Natural killer cell treated with Interleukin-12 subunit alpha and Interleukin-12 subunit beta and Interleukin-15 and Interleukin-18, amount 100 ng/mL, for 72 hours (primary cell): ENCODE measurements at places on chromosomes 4 and X.

GRCh38 chrX:76148753-76149152 lies 24.1 kb upstream of the PBDC1 start:
- peaks cover 15% of the 10 kb centered on the region for H3K4me1 ChIP-seq
- peak overlapping the region; percentile 88 for H3K4me3 ChIP-seq

GRCh38 chr4:17583941-17584340 lies 6.9 kb downstream of the LAP3 start:
- H3K4me3 ChIP-seq: no peak overlapping the region
- peaks cover 23% of the 10 kb centered on the region for H3K4me1 ChIP-seq

DNA sequence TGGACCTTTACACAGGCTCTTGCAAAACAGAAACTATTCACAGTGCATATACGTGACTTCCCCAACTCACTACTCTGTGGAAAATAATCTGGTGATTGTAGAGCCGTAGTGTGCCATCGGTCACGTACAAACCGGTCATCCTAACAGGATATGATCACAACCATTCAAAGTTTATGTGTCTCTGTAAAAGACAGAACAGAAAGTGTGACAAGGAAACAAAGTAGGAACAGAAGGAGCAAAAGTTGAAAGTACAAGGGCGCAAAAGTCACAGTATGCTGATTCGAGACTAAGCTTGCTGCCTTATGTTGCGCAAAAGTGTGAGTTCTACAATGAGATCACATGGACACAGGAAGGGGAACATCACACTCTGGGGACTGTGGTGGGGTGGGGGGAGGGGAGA lies 18.6 kb downstream of the MEPE start:
- H3K27me3 ChIP-seq: peaks cover 10% of the 10 kb centered on the region
- H3K4me3 ChIP-seq: peak overlapping the region; percentile 40
- H3K27ac ChIP-seq: no peak overlapping the region
- peaks cover 12% of the 10 kb centered on the region for H3K4me1 ChIP-seq

DNA sequence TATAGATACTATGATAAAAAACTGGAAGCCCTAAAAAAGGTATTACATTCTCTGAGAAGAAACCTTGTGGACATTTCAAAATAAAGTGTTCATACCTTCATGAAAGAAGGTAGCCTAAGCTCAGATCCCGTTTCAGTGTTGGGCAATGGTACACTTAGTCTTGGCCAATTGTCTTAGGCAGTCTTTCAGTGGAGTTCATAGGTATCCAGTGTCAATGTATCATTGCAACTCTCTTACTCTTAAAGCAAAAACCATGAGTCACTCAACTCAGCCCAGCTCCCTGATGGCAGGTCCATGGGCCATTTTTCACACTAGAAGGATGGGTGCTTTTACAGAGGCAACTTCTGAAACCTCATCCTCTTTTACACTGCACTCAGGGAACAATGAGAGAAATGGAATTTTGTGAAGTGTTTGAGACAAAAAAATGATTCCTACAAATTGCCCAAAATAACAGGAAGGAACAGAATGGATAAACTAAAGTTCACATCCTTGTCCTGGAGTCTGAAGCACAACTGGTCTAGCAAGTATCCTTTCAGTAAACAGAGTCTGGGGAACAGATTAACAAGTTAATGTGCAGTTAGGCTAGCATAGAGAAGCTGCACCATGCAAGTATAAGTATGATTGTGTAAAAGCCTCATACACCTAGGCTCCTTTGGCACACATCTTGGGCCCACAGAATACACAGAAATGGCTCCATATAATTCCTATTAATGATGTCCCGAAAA lies 7.0 kb upstream of the ZNF827 start:
- no peaks in the 10 kb centered on the region for H3K4me1 ChIP-seq
- no peak overlapping the region for H3K27ac ChIP-seq
- no peaks in the 10 kb centered on the region for H3K36me3 ChIP-seq
- DNase-seq: no peak
- no peak overlapping the region for H3K4me3 ChIP-seq
- H3K27me3 ChIP-seq: peaks cover 17% of the 10 kb centered on the region

- no peak overlapping the region for H3K4me3 ChIP-seq
- no peaks in the 10 kb centered on the region for H3K4me1 ChIP-seq
- H3K36me3 ChIP-seq: no peaks in the 10 kb centered on the region
- H3K27ac ChIP-seq: no peak overlapping the region
- no peak for DNase-seq
- H3K27me3 ChIP-seq: no peaks in the 10 kb centered on the region
Measured at GRCh38 chrX:21655901-21656586, 2.1 kb downstream of the KLHL34 start.

- H3K27me3 ChIP-seq: no peaks in the 10 kb centered on the region
- no peaks in the 10 kb centered on the region for H3K4me1 ChIP-seq
- H3K4me3 ChIP-seq: no peak overlapping the region
Measured at GRCh38 chr4:58475097-58475496, 1364.9 kb upstream of the IGFBP7 start.

GRCh38 chr4:46393606-46394005 lies 3.7 kb upstream of the GABRA2 start:
- H3K4me1 ChIP-seq: peaks cover 7% of the 10 kb centered on the region
- DNase-seq: no peak

- peaks cover 77% of the 10 kb centered on the region for H3K4me1 ChIP-seq
- H3K27me3 ChIP-seq: no peaks in the 10 kb centered on the region
- peak; percentile 79 for DNase-seq
- peak overlapping the region; percentile 79 for H3K4me3 ChIP-seq
Measured at GRCh38 chr4:2484993-2485392, 16.1 kb downstream of the RNF4 start.

DNA sequence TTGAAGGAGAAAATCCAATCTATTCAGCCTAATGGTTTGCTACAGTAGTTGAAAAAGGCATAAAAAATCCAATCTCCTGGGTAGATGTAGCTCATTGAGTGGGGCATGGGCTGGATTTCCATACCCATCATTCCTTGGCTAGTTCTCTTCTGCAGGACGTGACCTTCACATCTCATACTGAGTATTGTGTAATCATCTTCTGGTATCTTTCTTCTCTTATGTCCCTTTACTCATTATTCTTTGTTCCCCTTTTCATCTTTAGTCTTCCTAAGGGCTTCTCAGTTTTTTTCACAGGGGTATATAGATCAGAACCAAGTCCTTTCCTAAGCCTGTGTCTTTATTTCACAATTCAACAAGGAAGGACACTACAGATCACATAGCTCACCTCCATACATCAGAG lies 727.6 kb upstream of the MAGEB2 start:
- H3K27ac ChIP-seq: no peak overlapping the region
- H3K27me3 ChIP-seq: no peaks in the 10 kb centered on the region
- DNase-seq: no peak
- H3K4me1 ChIP-seq: no peaks in the 10 kb centered on the region
- H3K4me3 ChIP-seq: no peak overlapping the region

GRCh38 chr4:169253113-169253671 lies 17.6 kb downstream of the SH3RF1 start:
- H3K27ac ChIP-seq: no peak overlapping the region
- H3K4me1 ChIP-seq: no peaks in the 10 kb centered on the region
- no peak for DNase-seq
- no peaks in the 10 kb centered on the region for H3K36me3 ChIP-seq
- no peak overlapping the region for H3K4me3 ChIP-seq
- peaks cover 8% of the 10 kb centered on the region for H3K27me3 ChIP-seq

GRCh38 chr4:10173037-10173753 lies 56.6 kb upstream of the WDR1 start:
- H3K27me3 ChIP-seq: peaks cover 17% of the 10 kb centered on the region
- H3K36me3 ChIP-seq: no peaks in the 10 kb centered on the region
- H3K27ac ChIP-seq: peak overlapping the region; percentile 41
- no peak for DNase-seq

GRCh38 chr4:105215609-105216313 lies 69.1 kb downstream of the TET2 start:
- no peak for DNase-seq
- H3K27me3 ChIP-seq: no peaks in the 10 kb centered on the region
- peaks cover 23% of the 10 kb centered on the region for H3K4me1 ChIP-seq

- peaks cover 36% of the 10 kb centered on the region for H3K36me3 ChIP-seq
- H3K4me1 ChIP-seq: no peaks in the 10 kb centered on the region
- no peaks in the 10 kb centered on the region for H3K27me3 ChIP-seq
- no peak overlapping the region for H3K4me3 ChIP-seq
Measured at GRCh38 chr4:83067058-83067639, 32.2 kb downstream of the COPS4 start.

DNA sequence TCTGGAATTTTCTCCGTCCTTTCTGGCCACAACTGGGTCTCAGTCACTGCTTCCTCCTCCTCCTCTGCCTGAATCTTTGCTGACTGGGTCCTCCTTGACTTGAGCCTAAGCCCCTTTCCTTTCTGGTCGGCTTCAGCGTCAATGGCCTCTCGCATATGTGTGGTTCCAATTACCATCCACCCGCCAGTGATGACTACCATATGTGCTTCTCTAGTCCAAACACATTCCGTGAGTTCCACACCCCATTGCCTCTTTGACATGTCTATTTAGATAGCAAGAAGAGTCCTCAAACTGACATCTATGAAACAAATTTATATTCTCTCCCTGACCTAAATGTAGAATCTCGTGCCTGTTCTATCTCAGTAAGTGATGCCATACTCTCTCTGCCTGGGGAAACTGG lies 19.8 kb downstream of the MXRA5 start:
- no peak overlapping the region for H3K27ac ChIP-seq
- H3K4me1 ChIP-seq: no peaks in the 10 kb centered on the region
- no peak for DNase-seq
- H3K27me3 ChIP-seq: no peaks in the 10 kb centered on the region
- H3K4me3 ChIP-seq: no peak overlapping the region
- no peaks in the 10 kb centered on the region for H3K36me3 ChIP-seq

- H3K4me1 ChIP-seq: no peaks in the 10 kb centered on the region
- H3K27me3 ChIP-seq: peaks cover 15% of the 10 kb centered on the region
- no peak overlapping the region for H3K4me3 ChIP-seq
- H3K36me3 ChIP-seq: no peaks in the 10 kb centered on the region
- no peak overlapping the region for H3K27ac ChIP-seq
Measured at GRCh38 chr4:185096032-185096653, 46.9 kb upstream of the SLC25A4 start.
